ENCODE measurements at places on chromosomes 5 and 9.

- DNase-seq = no peak
These were observed 10.4 kb upstream of the CMBL start for GRCh38 chr5:10317825-10318682.

- DNase-seq = no peak
These were observed 22.5 kb downstream of the ABO start for GRCh38 chr9:133252301-133253020.

DNA sequence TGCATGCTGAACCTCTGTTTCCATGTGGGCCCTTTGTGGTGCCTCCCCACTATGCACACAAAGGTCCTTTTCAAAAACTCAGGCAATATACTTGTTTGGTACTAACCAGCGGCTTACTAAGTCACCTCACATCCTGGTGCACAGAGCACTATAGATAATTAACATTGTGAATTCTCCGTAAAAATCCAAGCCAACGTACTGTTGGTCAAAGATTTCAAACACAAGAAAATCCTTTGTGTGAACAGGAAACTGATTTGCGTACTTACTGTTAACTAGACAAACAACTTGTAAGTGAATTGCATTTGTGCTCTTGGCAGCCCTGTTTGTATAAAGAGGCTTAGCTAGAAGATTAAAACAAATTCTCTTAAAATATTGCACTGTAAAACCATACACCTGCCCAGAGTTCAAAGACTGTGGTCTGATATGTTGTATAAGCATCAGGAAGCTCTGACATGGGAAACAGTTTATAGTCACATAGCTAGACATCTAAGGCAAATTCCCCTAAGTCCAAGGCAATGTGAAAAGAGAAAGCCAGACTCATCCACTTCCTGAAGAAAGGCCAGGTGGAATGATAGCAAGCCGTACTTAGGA lies 125.0 kb upstream of the SLC12A2 start:
- no peak for DNase-seq

DNA sequence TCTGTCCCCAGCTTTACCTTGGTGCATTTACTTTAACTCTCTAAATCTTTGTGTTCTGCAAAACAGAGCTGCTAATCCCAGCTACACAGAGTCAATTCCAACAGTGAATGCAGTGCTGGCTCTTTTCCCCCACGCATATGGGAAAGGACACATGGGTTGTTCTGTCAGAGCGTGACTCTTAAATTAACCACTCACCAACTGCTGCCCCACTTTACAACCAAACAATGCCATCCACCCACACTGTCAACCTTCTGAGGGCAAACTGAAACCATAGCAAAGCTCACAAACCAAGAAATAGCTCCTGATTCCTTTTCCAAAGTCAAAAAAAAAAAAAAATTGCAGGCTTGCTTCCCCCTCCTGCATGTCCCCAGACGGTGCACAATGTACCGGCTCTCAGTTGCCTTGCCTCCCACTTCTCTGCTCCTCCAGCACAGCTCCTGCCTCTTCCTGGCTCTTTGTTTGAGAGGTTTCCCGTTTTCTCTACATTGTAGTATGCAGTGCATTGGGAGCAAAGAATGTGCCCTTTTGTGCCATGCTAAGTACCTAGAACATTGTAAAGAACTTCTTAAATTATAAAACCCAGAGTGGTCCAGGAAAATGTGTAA lies 151.5 kb upstream of the DAPK1 start:
- DNase-seq = no peak

- no peak for DNase-seq
These were observed 175.2 kb downstream of the PSAT1 start for GRCh38 chr9:78472111-78472510.

DNA sequence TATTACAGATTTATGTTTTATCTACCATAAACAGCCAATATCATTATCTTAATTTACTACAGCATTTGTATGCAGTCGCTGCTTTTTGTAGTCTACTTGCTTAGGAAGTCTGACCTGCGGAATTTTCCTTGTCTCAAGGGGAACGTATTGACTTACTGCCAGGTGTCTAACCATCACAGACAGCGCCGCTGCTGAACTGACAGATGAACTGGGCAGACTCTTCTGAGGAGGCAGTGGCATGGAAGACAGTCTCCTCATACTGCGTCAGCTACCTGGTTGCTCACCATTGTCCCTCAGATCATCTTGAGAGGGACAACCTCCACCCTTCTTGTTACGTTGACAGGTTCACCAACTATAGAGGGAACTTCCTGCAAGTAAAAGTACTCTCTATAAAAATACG lies 574.3 kb upstream of the ZNF462 start:
- no peak for DNase-seq

DNA sequence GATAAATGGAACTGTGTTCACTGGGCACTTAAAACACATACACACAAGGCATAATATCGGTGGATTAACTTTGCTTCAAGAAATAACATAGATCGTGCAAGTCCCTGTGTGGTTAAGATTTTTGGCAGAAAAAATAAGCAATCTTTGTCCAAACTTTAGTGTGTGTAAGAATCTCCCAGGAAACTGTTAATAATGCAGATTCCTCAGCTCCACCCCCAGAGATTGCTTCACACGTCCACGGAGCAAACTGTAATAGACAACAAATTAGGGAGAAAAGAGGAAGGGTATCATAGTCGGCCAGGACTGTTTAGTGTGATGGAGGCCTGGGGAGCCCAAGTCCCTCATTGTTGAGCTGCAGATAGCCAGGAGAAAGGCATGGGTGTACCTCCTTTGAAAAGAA lies 84.8 kb downstream of the PJA2 start:
- DNase-seq = no peak

- DNase-seq = peak; percentile 82
These were observed 51.2 kb downstream of the SAR1B start for GRCh38 chr5:134581241-134581981.

All from psoas muscle (tissue), 8 donors.